Suppressor macrophage treated with lipopolysaccharide for 1 hour (primary cell): ENCODE measurements at places on chromosomes 5 and 9.

- no peak for DNase-seq
Observed at GRCh38 chr9:12702160-12702758, 9.1 kb downstream of the TYRP1 start.

DNA sequence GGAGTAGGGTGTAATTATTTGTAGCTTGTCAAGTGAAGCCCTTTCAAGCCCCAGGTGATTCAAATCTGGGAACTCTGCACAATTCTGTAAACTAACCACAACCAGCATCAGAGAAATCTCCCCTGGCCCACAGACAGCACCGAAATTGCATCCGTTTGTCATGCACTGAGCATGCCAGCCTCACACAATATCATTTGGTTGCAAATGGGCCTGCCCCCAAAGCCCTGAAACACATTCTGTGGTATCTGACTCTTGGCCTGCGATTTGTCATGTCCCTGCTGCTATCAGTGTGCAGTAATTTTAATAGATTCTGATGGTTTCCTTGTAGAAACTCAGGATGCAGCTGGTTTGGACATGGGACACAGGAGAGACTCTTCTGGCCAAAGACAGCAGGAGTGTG is 35.3 kb downstream of the SNX24 start:
- no peak for DNase-seq

DNA sequence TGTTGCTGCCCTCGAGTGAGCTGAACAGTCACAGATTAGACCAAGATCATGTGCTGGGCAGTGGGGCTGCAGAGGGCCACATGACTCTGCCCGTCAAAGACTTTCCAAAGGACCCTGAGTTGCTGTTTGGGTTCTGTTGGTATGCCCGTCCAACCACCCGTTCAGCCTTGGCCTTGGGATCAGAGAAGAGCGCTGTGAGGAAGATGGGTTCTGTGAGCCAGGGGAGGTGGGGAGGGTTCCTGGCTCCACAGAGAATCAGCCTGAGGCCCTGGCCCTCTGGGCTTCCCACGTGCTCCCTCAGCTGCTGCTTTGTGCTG is 72.6 kb downstream of the RGS3 start:
- DNase-seq: no peak

DNA sequence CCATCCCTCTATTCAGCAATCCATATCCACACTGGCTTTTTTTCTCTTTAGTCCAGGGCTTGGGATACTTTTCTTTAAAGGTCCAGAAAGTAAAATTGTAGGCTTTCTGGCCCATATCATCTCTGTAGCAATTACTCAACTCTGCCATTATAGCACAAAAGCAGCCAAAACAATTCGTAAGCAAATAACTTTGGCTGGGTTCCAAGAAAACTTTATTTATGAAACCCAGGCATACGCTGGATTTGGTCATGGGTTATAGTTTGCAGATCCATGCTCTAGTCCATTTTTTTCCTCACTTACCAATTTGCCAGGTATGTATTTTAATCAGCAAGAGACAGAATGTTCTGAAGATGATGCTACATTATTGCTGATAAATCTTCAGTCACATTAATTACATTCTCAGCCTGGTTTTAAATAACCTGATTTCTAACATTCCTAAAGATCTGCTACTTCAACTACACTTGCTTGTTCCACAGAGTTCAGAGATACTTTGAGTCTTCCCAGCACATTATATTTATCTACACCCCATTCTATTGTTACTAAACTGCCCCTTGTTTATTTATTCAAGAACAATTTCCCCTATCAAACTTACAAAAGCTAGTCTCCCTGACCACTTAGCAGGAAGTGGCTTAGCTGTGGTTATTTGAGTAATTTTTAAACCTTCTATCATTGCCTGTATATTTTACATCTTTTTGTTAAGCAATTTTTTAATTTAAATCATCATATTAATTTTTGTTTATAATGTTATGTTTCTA is 161.0 kb downstream of the ISL1 start:
- DNase-seq: no peak

- no peak for DNase-seq
Observed at GRCh38 chr9:37271679-37272078, 150.8 kb upstream of the GRHPR start.

DNA sequence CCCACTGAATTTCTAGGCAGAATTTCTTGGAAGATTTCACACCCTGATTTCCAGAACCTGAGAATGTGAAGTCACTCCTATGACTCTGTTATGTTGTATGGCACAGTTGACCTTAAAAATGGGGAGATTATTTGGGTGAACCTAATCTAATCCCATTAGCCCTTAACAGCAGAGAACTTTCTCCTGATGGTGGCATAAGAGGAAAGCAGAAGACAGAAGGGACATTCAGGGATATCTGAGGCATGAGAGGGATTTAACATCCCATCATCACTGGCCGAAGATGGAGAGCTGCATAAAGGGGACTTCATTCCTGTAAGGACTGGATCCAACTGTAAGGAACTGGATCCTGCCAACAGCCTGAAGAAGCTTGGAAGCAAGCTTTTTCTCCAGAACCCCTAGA is 119.2 kb downstream of the ZNF622 start:
- no peak for DNase-seq

DNA sequence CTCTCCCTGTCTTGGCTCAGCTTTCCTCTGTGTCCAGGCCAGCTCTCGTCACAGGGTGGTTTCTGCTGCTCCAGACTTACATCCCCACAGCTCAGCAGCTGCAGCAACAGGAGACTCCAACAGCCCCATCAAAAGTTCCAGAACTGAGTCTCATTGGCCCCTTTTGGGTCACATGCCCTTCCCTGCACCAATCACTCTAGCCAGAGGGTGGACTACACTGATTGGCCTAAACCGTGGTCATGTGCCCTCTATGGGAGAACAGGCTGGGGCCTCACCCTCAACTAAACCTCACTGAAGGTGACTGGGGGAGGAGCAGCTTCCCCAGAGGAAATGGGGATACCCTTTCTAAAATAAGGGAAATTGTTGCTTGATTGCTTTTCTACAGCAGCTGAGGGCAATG is 44.4 kb upstream of the CPLX2 start:
- no peak for DNase-seq

- no peak for DNase-seq
Observed at GRCh38 chr9:27368316-27368985, 71.5 kb upstream of the EQTN start.

GRCh38 chr5:141521244-141521781 is 32.4 kb downstream of the PCDHGC5 start:
- peak; percentile 93 for DNase-seq

GRCh38 chr5:9445826-9446388 is 100.0 kb downstream of the SEMA5A start:
- peak; percentile 45 for DNase-seq

GRCh38 chr5:167592114-167592513 is 699.3 kb upstream of the WWC1 start:
- DNase-seq: no peak

- no peak for DNase-seq
Observed at GRCh38 chr5:33235304-33235703, 205.5 kb upstream of the TARS1 start.

DNA sequence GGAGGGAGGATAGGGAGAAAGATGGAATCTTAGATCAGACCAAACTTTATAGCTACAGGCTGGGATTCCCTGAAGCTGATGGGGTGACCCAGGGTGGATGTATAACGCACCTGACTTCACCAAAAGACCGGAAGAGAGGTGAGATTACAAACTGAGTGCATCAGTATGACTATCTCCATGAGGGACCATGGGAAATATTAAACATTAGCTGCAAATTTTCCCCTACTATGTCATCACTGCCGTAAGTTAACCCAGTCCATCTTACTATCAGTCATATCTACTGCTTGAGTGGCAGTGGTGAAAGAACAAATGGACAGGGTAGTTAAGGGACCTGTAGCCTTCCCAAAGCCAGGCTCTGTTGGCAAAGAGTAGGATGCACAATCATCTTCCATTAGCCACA is 368.3 kb downstream of the EFNA5 start:
- DNase-seq: peak; percentile 27

DNA sequence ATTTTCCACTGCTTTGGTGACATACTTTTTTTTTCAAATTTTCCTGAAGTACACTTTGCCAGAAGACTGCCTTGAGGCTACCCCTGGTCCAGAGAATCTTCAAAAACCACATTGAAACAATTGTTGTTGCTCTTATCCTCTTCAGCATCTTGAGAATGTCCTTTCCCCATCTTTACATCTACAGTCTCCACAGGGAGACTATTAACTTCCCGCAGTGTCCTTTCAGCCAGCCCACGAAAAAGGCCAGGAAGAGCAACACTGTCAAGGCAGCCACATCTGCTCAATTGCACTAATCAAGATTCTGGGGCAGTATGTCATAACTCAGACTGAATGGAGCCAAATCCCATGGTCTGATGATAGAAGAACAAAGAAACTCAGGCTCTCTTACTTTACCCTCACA is 148.3 kb downstream of the ENC1 start:
- DNase-seq: no peak

GRCh38 chr5:171311322-171312077 is 2.5 kb downstream of the TLX3 start:
- DNase-seq: no peak

- no peak for DNase-seq
Observed at GRCh38 chr9:98610211-98610610, 98.5 kb downstream of the GABBR2 start.

GRCh38 chr9:92312887-92313623 is 12.1 kb downstream of the NOL8 start:
- no peak for DNase-seq

DNA sequence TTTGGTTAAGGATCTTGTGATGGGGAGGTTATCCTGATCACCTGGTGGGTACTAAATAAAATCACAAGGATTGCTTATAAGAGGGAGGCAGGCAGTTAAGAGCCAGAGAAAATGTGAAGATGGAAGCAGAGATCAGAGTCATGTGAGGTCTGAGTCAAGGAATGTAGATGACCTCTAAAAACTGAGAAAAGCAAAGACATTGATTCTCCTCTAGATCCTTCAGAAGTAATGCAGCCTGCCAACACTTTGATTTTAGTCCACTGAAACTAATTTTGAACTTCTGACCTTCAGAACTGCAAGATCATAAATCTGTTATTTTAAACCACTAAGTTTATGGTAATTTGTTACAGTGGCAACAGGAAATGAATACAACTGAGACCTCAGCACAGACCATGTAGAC is 499.0 kb downstream of the GADD45G start:
- no peak for DNase-seq

DNA sequence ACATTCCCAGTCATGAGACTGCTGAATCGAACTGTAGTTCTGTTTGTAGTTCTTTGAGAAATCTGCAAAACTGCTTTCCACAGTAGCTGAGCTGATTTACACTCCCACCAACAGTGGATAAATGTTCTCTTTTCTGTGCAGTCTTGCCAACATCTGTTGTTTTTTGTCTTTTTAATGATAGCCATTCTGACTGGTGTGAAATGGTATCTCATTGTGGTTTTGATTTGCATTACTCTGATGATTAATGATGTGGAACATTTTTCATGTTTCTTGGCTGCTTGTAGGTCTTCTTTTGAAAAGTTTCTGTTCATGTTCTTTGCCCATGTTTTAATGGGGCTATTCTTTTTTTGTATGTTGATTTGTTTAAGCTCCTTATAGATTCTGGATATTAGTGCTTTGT is 187.3 kb upstream of the TLE4 start:
- no peak for DNase-seq
